ENCODE measurements at places on chromosomes 2 and 18. TPM values are rescaled to one million over a fixed set of nuclear protein-coding genes. Genes with fewer than 3 reads are reported as not detected.

- DNase-seq: peak; percentile 85
These were observed 265.1 kb downstream of the MEIS1 start for GRCh38 chr2:66699793-66700676.

- DNase-seq: no peak
These were observed 51.6 kb downstream of the XRCC5 start for GRCh38 chr2:216160786-216161185.

- peak; percentile 89 for DNase-seq
These were observed 73.2 kb downstream of the LRRFIP1 start for GRCh38 chr2:237700512-237701032.

GRCh38 chr2:99448556-99448955 is 41.3 kb downstream of the REV1 start:
- no peak for DNase-seq

DAW1 gene
- polyA plus RNA-seq: 0.50 TPM

SERPINB12 gene
- not detected for polyA plus RNA-seq

GPR45 gene
- 0.09 TPM for polyA plus RNA-seq
